ENCODE measurements at places on chromosomes 12 and 14.

- DNase-seq: no peak
These were observed 63.1 kb downstream of the A2M start for GRCh38 chr12:9052610-9053009.

DNA sequence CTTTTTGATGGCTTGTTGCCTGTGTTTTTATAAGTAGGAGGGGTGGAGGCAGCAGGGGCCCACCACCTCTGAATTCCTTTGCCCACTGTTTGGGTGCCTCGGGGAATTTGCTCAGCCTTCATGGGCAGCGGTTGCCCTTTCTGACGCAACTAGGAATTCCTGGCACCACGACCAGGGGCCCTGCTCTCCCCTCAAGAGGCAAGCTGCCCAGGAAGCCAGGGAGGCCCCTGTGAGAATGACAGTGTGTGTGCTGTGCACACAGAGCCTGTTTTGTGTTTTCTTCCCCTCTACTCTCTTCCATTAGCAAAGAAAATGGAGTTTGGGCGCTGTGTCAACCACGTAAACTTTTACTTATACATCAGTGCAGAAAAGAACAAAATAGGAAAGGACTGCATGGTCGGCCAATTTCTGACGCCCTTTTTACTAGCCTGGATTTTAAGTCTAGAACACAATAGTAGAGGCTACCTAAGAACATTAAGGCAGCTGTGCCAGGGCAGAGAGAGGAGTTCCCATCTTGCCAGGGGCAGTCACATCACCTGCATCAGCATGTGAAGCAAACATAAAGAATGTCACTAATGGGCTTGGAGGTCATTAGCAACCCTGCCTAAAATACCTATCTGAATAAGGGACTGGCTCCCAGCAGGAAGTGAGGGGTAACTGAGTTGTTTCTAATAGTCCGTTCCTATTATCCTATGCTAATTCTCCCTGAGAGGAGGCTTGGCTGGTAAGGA is 17.9 kb upstream of the PTGR2 start:
- no peak for DNase-seq

- no peak for DNase-seq
These were observed 190.3 kb upstream of the PPFIA2 start for GRCh38 chr12:81949416-81949815.

DNA sequence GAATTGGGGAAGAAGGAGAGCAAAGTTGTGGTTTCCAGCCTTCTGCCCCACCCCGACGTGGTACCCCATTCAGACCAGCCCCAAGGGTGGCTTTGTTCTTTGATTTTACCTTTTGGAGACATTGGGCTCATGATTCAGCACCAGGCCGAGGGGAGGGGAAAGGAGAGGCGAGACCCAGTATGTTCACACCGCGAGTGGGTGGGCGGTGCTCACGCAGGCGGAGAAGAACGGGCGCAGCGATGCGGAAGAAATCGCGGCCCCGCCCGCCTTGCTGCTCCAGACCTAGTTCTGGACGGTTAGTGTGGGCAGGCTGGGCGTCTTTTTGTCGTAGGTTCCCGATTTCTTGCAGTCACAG is 963 bp downstream of the ATL1 start:
- peak; percentile 79 for DNase-seq

DNA sequence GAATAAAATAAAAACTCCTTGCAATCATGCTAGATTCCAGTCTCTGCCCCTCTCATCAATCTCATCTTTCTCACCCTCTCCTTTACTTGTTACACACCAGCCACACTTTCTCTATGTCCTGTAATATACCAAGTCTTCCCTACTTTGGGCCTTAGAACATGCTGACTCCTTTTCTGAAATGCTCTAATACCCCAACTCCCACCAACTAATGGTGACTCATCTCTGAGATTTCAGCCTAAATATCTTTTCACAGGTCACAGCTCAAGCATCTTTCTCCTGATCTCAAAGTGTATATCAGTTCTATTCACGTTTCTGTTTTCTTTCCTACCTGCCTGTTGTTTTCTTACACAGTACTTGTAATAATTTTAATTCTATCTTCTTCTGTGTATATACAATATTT is 378.9 kb upstream of the PRICKLE1 start:
- DNase-seq: no peak

- DNase-seq: no peak
These were observed 206.0 kb upstream of the PLEKHG7 start for GRCh38 chr12:92496790-92497189.

DNA sequence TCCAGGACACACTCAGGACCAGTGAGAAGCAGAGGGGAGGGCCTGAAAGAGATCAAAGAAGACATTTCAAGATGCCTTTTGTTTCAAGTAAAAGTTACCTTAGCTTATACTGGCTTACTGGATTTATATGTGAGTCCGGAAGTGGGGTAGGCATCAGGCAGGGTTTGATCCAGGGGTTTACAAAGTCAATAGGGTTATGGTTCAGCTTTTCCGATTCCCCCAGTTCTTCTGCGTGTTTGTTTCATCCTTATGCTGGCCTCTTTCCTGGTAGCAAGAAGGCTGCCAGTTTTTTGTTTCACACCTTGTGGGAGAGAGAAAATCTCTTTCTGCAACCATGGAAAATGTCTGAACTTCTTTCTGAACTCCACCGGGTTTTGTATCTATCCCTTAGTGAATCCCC is 126.3 kb downstream of the ESRRB start:
- DNase-seq: no peak

DNA sequence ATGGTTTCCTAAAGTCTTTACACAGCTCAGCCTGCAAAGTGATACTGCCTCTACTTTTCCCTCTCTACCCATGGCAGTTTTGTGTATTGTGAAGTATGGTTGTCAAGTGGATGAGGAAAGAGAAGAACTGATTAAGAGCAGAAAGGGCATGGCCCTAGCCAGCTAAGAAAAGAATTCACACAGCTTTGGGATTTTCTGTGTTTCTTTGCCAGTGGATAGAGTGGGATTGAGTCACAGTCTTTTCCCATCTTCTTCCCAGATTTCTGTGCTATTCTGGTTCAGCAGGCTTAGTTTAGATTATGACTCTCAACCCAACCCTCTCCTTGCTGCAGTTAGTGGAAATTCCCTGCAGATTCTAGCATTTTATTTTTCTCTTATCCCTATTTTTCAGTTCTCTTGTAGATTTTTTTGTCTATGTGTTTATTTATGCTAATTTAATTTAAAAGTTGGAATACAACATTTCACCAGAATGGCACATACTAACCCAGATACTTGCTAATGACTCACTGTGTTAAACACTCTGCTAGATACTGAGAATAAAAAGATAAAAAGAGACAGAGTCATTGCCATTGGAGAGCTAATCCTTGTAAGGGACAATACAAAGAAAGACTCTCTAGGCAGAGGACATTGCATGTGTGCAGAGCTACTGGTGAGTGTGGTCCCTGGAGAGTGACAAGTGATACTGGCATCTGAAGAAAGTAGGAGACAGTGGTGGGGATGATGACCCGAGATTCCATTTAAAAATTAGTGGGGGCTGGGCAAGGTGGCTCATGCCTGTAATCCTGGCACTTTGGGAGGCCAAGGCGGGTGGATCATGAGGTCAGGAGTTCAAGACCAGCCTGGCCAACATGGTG is 106.3 kb downstream of the ST8SIA1 start:
- no peak for DNase-seq

Measured in stimulated activated CD4-positive, alpha-beta T cell treated with anti-CD3 and anti-CD28 coated beads, Interleukin-15, amount 100 ng/mL, for 24 hours (primary cell).